ENCODE measurements at places on chromosomes 11 and 22. TPM values are rescaled to one million over a fixed set of nuclear protein-coding genes. Genes with fewer than 3 reads are reported as not detected.

LAMTOR1 gene
- total RNA-seq, result 50.1 TPM

BTG4 gene
- not detected for total RNA-seq

HBG2 gene
- 464 TPM for total RNA-seq

FAT3 gene
- 291 TPM for total RNA-seq

SORL1 gene
- total RNA-seq, result 116 TPM

OR51I1 gene
- 2.5 TPM for total RNA-seq

CD248 gene
- total RNA-seq, result 1.3 TPM

GTSE1 gene
- total RNA-seq, result 3.1 TPM

MN1 gene
- 64.2 TPM for total RNA-seq

KIRREL3 gene
- 41.9 TPM for total RNA-seq

CTSW gene
- total RNA-seq, result not detected

OR2AG2 gene
- 1.6 TPM for total RNA-seq

ADM2 gene
- total RNA-seq, result under 0.01 TPM

P4HA3 gene
- not detected for total RNA-seq

SERHL2 gene
- total RNA-seq, result 5.3 TPM

RFPL1 gene
- not detected for total RNA-seq

C22orf23 gene
- 0.63 TPM for total RNA-seq

MMP27 gene
- not detected for total RNA-seq

LRRC10B gene
- 2.5 TPM for total RNA-seq

Data from parietal lobe (tissue), 2 donors.